ENCODE measurements at places on chromosomes 12 and 14.

DNA sequence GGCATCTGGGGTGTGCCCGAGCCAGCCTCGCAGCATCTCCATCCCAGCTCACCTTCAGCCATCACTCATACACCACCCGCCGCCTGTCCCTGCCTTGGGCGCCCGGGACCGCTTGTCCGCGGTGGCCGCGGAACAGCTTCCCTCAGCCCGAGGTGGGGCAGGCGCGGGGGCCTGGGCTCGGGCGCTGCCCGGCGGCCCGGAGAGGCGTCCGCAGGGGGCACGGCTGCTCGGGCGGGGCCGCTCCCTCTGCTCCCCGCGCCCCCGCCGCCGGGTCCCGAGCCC, 430 bp downstream of the SLC41A2 start:
- peak; percentile 41 for DNase-seq

DNA sequence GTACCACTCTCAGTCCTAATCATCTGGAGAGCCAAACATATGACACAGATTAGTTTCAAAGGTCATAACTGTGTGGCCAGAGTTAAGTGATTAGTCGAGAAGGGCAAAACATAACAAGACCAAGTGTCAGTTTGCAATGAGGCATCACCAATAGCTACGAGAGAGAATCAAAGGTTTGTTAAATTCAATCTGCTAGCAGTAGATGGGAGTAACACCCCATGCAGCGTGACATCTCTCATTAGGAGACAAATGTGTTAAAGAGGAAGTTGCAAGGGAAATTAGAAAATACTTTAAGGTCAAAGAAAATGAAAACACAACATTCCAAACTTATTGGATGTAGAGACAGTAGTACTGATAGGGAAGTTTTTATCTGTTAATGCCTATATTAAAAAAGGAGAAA, 135.7 kb upstream of the SYT10 start:
- no peak for DNase-seq

DNA sequence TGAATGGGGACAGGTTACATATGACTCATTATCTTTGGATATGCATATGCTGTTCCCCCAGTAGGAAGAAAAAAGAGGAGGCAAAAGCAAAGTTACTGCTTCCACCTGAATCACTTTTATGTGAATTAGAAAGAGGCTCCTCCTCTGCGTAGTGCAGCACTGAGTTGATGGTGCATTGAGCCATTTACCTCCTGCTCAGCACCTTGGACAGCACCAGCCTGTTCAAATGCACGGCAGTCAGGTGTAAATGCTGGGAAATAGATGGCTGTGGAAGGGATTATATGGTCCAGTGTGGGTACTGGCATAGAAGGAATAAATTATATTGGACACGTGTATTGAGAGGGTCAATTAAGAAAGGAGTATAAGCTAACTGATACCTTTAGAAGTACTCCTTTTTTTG, 541.9 kb upstream of the SEL1L start:
- no peak for DNase-seq

DNA sequence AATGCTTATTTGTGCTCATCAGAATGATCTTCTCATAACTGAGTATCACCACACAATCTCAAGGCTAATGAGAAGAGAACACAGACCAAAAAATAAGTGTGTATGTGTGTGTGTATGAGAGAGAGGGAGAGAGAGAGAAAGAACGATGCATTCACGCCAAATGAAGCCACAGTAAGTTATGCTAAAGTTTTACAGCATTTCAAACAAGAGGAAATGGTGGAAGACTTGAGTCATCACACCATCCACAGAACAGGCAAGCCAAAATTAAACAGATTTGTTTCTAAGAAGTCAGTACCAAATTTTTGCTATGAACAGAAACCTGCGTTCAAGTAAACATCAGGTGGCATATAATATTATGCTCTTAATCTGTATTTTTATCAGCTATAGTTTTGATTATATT, 141.2 kb downstream of the MED13L start:
- DNase-seq, result no peak

DNA sequence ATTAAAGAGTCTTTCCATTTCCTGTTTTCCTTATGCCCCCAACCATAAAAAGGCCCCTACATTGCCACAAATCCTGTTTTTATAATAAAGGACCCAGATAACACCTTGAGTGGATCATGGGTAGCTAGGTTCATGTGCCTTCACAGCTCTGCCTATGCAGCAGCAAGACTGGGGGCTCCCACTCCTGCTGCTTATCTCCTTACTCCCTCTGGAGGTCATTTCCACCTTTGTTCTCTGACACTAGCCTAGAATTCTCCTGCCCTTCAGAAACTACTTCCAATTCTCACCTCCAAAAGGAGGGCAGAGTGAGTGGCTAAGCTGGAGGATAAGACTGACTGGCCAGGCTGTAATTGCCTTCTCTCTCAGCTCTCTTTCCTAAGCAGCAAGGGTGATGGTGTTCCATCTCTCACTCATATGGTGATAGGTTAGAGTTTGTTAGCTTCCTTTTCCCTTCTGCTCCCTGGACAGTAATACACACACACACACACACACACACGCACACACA, 20.0 kb upstream of the STAC3 start:
- DNase-seq, result no peak

DNA sequence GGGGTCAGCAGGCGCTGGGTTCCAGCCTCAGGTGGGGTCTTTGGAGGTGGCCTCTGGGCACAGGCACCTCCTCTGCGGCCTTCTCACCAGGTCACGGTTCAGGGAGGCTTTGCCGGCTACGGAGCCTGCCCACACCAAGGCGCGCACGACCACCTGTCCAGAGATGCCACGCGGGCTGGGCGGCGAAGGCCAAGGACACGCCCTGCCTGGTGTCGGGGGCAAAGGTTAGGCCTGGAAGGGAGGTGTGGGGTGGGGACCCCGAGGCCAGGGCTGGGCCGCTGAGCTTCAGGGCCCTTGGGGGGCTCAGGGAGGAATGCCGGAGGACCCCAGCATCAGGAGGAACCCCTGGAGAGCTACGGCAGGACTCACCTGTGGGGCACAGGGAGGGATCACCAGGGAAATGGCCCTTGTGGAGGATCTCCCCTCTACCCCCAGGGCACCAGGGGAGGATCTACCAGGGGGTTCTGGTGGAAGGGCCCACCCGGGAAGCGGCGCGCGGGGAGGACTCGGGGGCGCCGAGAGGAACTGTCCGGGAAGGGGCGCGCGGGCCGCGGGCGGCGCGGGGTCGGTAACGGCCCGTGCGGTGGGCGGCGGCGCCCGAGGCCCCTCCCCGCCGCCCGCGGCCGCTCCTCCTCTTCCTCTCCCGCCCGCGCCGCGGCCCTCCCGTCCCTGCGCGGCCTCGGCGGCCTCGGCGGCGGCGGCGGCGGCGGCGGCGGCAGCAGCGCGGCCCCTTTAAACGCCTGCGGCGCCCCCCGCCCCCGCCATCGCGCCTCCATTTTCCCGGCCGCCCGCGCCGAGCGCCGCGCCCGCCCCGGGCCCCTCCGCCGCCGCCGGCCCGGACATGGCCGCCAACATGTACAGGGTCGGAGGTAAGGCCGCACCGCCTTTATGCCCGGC, at the start of gene MTA1:
TSS of gene MTA1 (plus strand) at position 633 of the 897 bp plus-strand sequence. CDS start at position 842, 209 bp downstream.
- DNase-seq, result peak; percentile 57

GRCh38 chr14:97878206-97878605, 1081.0 kb downstream of the VRK1 start:
- DNase-seq, result no peak

GRCh38 chr12:69484428-69484827, 14.2 kb downstream of the FRS2 start:
- no peak for DNase-seq

DNA sequence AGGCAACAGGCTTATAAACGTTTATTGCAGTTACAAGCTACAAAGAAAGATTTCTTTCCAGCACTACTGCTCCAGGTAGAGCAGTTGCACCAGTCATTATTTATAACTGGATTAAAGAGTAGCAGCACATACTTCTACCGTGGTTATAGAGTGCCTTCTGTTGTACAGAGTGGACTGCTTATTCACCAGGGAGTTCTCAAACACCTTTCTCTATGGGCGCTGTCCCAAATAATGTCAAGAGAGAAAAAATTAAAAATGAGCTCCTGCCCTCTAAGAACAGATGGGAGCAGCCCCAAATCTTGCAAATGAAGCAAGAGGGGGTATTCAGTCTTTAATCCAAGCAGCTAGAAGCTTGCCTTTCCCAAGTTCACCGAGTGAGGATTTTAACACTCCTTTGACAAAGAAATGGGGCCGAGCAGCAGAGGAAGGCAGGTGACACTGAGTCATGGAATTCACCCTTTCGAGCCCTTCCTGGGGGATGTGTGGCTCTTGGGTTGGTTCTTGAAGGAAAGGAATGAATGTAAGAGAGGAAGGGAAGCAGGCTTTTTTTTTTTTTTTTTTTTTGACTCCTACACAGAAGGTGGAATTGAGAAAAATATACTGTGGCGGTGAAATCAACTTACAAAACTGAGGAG, 181.2 kb downstream of the PRKCH start:
- no peak for DNase-seq

GRCh38 chr14:73879027-73879426, 7.6 kb upstream of the ZNF410 start:
- no peak for DNase-seq

All from stimulated activated CD4-positive, alpha-beta T cell treated with anti-CD3 and anti-CD28 coated beads, Interleukin-2, amount 100 ng/mL, for 24 hours (primary cell).